ENCODE measurements at places on chromosomes 7 and 10. TPM values are rescaled to one million over a fixed set of nuclear protein-coding genes. Genes with fewer than 3 reads are reported as not detected.

DNA sequence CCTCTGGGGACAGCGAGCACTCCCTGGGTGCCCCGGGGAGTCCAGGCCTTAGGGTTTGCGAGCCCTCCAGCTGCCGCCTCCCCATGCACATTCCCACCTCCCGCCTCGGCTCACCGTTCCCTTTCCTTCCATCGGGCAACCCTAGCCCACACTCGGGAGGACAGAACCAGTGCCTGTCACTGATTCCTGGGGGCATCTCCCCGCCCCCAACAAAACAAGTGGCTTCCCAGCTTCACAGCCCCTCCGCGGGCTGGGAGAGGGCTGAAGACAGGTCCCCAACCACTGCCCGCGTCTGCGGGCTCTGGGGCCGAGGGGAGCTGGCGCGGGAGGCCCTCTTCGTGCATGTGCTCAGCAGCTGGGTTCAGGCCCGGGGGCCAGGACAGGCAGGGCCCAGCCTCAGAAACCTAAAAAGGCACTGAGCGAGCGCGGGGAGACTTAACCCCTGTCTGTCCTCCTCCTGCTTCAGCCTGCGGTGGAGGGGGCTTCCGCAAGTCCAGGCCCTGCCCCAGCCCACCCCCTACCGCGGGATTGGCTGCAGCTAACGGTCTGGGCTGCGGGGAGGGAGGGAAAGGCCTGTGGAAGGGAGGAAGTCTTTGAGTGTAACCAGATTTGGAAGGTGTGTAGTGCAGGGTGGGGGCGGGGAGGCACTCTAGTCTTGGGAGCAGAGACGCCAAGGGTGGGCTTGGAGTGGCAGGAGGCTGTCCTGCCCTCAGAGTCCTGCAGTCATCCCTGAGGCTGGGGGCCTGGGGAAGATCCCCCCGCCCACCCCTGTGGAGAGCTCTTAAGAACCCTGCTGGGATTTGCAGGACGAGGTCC is 1.2 kb downstream of the FLNC start:
- DNase-seq = peak; percentile 84

GRCh38 chr10:5566614-5567013 is 41.9 kb downstream of the CALML3 start:
- no peak for DNase-seq

GRCh38 chr7:108611268-108611667 is 41.6 kb downstream of the DNAJB9 start:
- DNase-seq = no peak

GRCh38 chr10:73898730-73899410 is 12.1 kb upstream of the PLAU start:
- DNase-seq = no peak

- no peak for DNase-seq
Observed at GRCh38 chr7:142513178-142513955, 235.9 kb upstream of the PRSS1 start.

GRCh38 chr10:128103229-128103714 is 23.0 kb downstream of the MKI67 start:
- DNase-seq = no peak

- no peak for DNase-seq
Observed at GRCh38 chr7:76338298-76339084, 20.3 kb downstream of the YWHAG start.

DNA sequence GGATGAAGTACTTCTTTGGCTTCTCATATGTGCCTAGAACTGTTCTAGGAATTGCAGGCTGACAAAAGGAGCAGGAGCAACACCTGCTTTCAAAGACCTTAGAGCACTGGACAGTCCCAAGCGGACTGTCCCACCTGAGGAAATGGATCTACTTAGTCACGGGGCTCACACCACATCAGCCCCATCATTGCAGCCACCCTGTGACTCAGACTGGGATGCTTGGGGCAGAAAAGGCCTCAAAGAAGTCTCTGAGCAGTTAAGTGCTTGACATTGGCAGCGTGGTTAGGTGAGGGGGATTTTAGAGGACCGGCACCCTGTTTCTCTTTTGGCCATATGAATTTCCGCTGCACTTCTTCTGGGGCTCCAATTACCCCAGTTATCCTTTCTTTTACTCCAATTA is 256.6 kb downstream of the USP6NL start:
- no peak for DNase-seq

GRCh38 chr7:2471396-2471795 is 4.8 kb downstream of the GRIFIN start:
- no peak for DNase-seq

Gene SHTN1
- 5.7 TPM for polyA plus RNA-seq

GRCh38 chr10:119726676-119727261 is 919 bp downstream of the INPP5F start:
- DNase-seq = no peak

GRCh38 chr10:79061441-79062315 is 7.1 kb upstream of the ZMIZ1 start:
- no peak for DNase-seq

Gene CYREN
- polyA plus RNA-seq = 40.1 TPM

DNA sequence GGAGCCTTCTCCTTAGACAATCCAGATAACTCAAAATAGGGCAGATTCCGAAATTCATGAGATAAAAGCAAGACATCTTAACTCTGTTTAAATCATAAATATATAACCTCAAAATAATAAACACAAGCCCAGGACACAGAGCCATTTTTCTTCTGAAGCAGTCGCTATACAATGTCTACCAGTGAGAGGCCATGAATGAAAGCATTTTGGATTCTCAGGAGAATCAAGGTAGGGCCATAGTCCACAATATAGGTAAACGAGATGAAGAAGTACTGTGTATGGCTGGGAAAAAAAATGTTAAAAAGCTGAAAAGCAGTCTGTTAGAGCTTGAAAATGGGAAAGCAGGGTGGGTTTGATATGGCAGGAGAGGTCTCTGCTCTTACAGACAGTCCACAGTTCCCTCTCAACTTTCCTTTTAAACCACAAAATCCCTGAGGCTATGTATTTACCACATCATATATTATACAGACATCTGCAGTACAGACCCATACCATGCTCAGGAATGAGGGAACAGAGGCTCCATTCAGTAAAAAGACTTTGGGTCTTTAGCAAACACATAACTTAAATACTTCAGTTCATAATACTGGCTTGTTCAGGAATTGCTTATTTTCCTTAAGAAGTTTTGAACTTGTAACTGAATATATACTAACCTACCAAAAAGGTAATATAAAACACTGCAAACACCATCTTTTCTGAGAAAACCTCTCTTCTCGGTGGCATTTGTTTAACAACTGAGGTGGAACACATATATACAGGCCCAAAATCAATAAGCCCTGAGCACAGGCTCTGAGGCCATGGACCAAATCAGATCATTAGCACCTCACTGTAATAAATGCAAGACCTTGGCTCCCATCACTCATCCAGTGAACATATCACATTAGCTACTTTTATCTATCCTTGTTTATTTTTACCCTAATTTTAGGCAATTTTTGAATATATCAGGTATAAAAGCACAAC is 109.3 kb downstream of the SORBS1 start:
- no peak for DNase-seq

DNA sequence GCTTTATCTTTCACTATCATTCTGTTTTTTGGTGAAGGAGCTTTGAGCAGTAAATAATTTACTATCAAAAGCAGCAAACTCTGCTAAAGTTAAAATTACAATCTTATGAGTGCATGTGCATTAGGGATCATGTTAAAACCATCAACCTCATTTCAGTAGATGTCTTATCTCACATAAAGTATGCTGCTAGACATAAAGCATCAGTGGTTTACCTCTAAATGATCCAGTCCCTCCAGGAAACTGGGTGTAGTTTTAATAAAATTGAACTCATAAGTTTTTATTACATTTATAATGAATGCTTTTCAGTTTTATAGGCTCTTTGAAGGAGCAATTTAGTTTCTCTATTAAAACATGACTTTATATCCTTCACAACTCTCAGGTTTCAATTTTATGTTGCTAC is 108.7 kb downstream of the LRRN3 start:
- no peak for DNase-seq

Gene DGKB
- polyA plus RNA-seq = not detected

DNA sequence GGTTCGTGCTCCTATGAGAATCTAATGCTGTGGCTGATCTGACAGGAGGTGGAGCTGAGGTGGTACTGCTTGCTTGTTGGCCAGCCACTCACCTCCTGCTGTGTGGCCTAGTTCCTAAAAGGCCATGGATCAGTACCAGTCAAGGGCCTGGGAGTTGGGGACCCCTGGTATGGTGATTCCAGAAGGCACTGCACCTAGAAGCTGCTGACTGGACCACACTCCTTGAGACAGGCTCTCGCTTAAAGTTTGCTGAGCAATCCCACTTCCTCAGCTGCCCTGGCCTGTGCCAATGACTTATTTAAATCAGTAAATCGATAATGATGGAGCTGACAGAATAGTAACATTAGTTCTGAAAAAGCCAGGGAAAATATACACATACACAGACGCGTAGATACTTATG is 98.6 kb upstream of the LYZL2 start:
- DNase-seq = no peak

Data from muscle of arm (tissue), 14 donors.